DMS 273 treated with DMSO at 0.1 percent for 48 hours (cell line): ENCODE measurements at places on chromosomes 6 and 20.

- no peak for DNase-seq
Measured at GRCh38 chr6:128657181-128657580, 136.8 kb upstream of the PTPRK start.

GRCh38 chr6:163189609-163190008, 224.9 kb upstream of the QKI start:
- no peak for DNase-seq

DNA sequence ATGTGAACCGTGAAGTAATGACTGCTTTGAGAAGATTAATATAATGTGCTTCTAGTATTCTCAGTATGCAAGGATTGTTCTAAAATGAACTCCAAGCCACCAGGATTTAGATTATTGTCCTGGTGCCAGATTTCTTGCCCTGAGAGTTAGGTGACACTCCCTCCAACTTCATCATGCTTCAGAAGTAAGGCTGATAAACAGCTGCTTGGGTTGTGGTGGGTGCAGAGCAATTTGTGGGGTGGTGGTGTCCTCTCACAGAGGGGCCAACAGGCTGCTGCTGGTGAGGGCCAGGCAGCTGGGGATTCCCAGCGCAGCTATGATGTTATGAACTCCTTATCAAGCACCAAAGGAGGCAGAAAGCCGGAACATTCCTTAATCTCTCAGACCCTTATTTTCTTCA, 114.6 kb downstream of the MCHR2 start:
- no peak for DNase-seq

- DNase-seq = no peak
Measured at GRCh38 chr6:136226027-136226673, 24.0 kb downstream of the MTFR2 start.

DNA sequence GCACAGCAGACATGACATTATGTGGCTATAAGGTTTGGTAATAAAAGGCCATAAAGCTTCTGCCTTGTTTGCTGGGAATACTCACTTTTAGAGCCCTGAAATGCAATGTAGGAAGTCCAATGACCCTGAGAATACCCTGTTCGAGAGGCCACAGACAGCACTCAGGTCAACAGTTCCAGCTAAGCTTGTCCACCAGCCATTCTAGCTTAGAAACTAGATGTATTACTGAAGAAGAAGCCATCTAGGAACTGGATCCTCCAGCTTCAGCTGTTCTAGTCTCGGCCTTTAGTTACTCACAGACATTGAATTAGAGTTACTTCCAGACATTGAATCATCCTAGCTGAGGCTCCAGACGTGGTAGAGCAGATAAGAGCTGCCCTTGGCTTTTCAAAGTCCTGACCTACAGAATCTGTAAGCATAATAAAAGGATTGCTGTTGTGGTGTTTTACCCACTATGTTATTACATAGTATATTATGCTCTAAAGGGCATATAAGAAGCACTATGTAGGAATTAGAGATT, 84.9 kb downstream of the MMS22L start:
- no peak for DNase-seq
